ENCODE measurements at places on chromosomes 1 and 21. TPM values are rescaled to one million over a fixed set of nuclear protein-coding genes. Genes with fewer than 3 reads are reported as not detected.

GRCh38 chr1:92475029-92475428, 11.7 kb downstream of the GFI1 start:
- H3K4me3 ChIP-seq: no peak overlapping the region
- no peak overlapping the region for H3K27ac ChIP-seq
- DNase-seq: no peak
- H3K36me3 ChIP-seq: no peaks in the 10 kb centered on the region

- H3K27ac ChIP-seq: peak overlapping the region; percentile 94
- H3K27me3 ChIP-seq: no peaks in the 10 kb centered on the region
- H3K36me3 ChIP-seq: peaks cover 6% of the 10 kb centered on the region
Measured at GRCh38 chr1:234610666-234611224, 767 bp upstream of the IRF2BP2 start.

DNA sequence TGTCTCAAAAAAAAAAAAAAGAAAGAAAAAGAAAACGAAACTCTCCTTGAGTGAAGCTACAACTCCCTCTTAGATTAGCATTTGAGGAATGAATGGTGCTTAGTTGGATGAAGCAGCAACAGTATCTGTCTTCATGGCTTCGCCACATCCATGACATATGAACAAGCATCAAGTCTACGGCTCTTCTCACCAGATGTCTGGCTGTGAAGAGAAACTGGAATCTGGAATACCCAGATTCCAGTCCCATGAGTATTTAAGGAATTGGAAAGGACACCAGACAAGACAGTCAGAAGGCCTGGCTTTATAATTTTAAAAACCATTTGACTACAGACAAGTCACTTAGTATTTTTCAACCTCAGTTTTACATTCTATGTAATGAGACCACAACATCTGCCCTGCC, 38.0 kb upstream of the TADA1 start:
- no peak overlapping the region for H3K27ac ChIP-seq
- no peaks in the 10 kb centered on the region for H3K4me1 ChIP-seq
- peaks cover 4% of the 10 kb centered on the region for H3K27me3 ChIP-seq
- no peak overlapping the region for H3K4me3 ChIP-seq
- H3K36me3 ChIP-seq: no peaks in the 10 kb centered on the region

ABCG1 gene
- total RNA-seq: 0.77 TPM

IL22RA1 gene
- total RNA-seq: not detected

TMEM200B gene
- 17.7 TPM for total RNA-seq

SLC2A5 gene
- total RNA-seq: 0.83 TPM
